ENCODE measurements at places on chromosomes 1 and 21.

GRCh38 chr21:41425954-41426675 is at the start of gene MX1:
Gene MX1, plus strand, starts transcription at chr21:41426239. Its CDS starts 5,832 bp downstream, at chr21:41432071.
- DNase-seq = peak; percentile 31

DNA sequence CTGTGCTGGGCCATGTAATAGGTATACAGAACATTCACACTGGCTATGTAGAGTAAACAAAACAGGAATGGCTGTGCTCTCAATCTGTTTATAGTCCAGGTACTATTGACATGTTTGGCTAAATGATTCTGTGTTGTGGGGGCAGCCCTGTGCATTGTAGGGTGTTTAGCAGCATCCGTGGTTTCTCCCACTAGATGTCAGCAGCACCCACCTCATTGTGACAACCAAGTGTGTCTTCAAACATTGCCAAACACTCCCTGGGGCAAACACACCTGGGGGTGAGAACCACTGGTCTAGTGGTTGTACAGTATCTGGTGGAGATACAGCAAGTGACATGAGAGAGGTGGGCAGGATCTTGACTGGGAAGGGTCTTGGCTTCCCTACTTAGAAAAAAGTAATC is 80.4 kb upstream of the SPATA6 start:
- DNase-seq = no peak

GRCh38 chr1:91741906-91742305 is 144.0 kb downstream of the TGFBR3 start:
- DNase-seq = no peak

GRCh38 chr1:244218220-244218619 is 167.1 kb downstream of the ZBTB18 start:
- peak; percentile 47 for DNase-seq

GRCh38 chr1:100700586-100700985 is 19.0 kb upstream of the VCAM1 start:
- DNase-seq = no peak

GRCh38 chr1:170732252-170732588 is 68.3 kb downstream of the PRRX1 start:
- no peak for DNase-seq

GRCh38 chr1:183444243-183444642 is 26.1 kb upstream of the NMNAT2 start:
- no peak for DNase-seq
